ENCODE measurements at places on chromosomes 5 and 9. TPM values are rescaled to one million over a fixed set of nuclear protein-coding genes. Genes with fewer than 3 reads are reported as not detected.

GRCh38 chr5:146633323-146633764, 117.4 kb upstream of the GPR151 start:
- no peak overlapping the region for H3K27ac ChIP-seq
- H3K27me3 ChIP-seq, result no peaks in the 10 kb centered on the region
- DNase-seq, result no peak
- no peaks in the 10 kb centered on the region for H3K36me3 ChIP-seq

- H3K4me1 ChIP-seq, result no peaks in the 10 kb centered on the region
- H3K36me3 ChIP-seq, result no peaks in the 10 kb centered on the region
- no peak for DNase-seq
- H3K4me3 ChIP-seq, result no peak overlapping the region
These were observed 86.2 kb downstream of the PSAT1 start for GRCh38 chr9:78383130-78383529.

GRCh38 chr9:107486674-107487520, 2.7 kb downstream of the KLF4 start:
- no peaks in the 10 kb centered on the region for H3K36me3 ChIP-seq
- H3K4me3 ChIP-seq, result peak overlapping the region; percentile 91
- no peak for DNase-seq
- no peaks in the 10 kb centered on the region for H3K27me3 ChIP-seq

- no peak overlapping the region for H3K4me3 ChIP-seq
- H3K27ac ChIP-seq, result no peak overlapping the region
- no peak for DNase-seq
- H3K27me3 ChIP-seq, result peaks cover 4% of the 10 kb centered on the region
These were observed 120.1 kb upstream of the CCL21 start for GRCh38 chr9:34830068-34830467.

DNA sequence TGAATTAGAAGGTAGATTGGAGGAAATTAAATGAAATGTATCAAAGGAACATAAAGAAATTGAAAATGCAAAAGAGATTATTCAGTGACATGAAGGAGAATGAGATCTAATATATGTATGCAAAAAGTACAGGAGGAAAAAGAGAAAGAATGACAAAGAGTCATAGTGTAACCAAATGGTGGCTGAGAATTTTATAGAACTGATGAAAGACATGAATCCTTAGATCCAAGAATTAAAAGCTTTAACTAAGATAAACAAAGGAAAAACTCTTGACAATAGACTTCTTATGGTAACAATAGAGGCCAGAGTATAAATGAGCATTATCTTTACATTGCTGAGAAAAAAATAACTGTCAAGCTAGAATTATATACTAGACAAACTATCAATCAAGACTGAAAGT, 505.4 kb upstream of the CD180 start:
- no peaks in the 10 kb centered on the region for H3K27me3 ChIP-seq
- no peaks in the 10 kb centered on the region for H3K36me3 ChIP-seq
- no peak for DNase-seq
- H3K4me3 ChIP-seq, result no peak overlapping the region

DNA sequence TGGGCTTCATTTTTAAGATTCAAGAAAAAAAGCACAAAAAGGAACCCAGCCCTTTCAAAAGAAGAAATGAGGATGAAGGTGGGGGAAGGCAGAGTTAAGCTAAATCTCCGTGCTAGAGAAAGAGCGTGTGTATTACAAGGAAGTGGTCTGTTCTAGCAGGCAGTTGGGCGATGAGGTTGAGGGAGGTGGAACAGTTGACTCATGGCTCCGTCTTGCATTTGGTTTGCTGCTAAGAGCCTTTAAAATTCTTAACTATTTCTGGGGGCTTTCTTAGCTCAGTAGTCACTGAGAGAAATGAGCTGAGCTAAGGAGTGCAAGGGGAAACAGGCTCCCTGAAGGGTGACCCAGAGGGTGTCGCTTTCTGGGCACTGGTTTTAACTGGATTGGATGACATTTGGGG, 117.4 kb downstream of the GCNT1 start:
- peak overlapping the region; percentile 80 for H3K27ac ChIP-seq
- no peaks in the 10 kb centered on the region for H3K36me3 ChIP-seq
- peaks cover 7% of the 10 kb centered on the region for H3K4me1 ChIP-seq
- no peak overlapping the region for H3K4me3 ChIP-seq
- DNase-seq, result peak; percentile 67

- peak overlapping the region; percentile 30 for H3K27ac ChIP-seq
- no peak overlapping the region for H3K4me3 ChIP-seq
- H3K36me3 ChIP-seq, result no peaks in the 10 kb centered on the region
- no peaks in the 10 kb centered on the region for H3K27me3 ChIP-seq
- peaks cover 3% of the 10 kb centered on the region for H3K4me1 ChIP-seq
These were observed 79.5 kb downstream of the MVB12B start for GRCh38 chr9:126406075-126406667.

DNA sequence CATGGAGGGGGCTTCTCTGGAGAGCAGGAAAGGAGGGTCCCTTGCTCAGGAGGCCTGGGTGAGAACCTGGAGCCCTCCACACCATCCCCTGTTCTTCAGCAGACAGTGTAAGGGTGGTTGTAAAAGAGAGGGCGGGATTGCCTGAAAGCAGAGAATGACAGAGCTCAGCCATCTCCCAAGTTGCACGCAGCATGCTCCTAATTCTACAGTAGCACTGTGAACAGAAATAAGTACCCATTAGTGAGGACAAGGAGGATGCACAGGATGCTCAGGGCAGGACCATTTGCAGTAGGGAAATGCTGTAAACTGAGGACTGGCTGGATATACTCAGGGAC, 8.4 kb downstream of the CCDC69 start:
- no peak for DNase-seq
- no peak overlapping the region for H3K4me3 ChIP-seq
- H3K36me3 ChIP-seq, result no peaks in the 10 kb centered on the region
- peak overlapping the region; percentile 81 for H3K27ac ChIP-seq
- no peaks in the 10 kb centered on the region for H3K27me3 ChIP-seq

DNA sequence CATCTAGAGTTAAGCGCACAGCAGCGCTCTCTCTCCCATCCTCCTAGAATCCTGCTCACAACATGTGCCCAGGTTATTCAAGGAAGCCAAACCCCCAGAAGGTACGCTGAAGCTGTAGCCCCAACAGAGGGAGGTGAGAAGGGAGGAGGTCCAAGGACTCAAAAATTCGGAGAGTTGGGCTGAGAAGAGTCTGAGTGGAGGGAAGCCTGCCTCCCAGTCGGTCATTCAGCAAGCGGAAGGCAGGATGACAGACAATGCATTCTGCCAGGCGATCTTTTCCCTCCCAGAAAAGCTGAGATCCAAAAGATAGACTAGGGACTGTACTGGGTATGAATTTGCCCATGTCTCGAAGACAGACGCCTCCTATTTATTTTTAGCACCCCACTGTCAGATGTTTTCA, 189.2 kb downstream of the FRMD3 start:
- H3K27me3 ChIP-seq, result no peaks in the 10 kb centered on the region
- H3K36me3 ChIP-seq, result no peaks in the 10 kb centered on the region
- DNase-seq, result no peak
- no peak overlapping the region for H3K4me3 ChIP-seq

Gene SELENOP
- polyA plus RNA-seq, result 2,543 TPM

Gene RFESD
- polyA plus RNA-seq, result 3.4 TPM
